ENCODE measurements at places on chromosomes 7 and 10.
A peak's percentile ranks its signal among the peaks of the same experiment; 100 is the strongest.

- no peaks in the 10 kb centered on the region for H3K4me1 ChIP-seq
- H3K36me3 ChIP-seq = no peaks in the 10 kb centered on the region
- H3K4me3 ChIP-seq = no peak overlapping the region
- H3K27me3 ChIP-seq = peaks cover 7% of the 10 kb centered on the region
Observed at GRCh38 chr10:68828833-68829232, 1.5 kb downstream of the STOX1 start.

DNA sequence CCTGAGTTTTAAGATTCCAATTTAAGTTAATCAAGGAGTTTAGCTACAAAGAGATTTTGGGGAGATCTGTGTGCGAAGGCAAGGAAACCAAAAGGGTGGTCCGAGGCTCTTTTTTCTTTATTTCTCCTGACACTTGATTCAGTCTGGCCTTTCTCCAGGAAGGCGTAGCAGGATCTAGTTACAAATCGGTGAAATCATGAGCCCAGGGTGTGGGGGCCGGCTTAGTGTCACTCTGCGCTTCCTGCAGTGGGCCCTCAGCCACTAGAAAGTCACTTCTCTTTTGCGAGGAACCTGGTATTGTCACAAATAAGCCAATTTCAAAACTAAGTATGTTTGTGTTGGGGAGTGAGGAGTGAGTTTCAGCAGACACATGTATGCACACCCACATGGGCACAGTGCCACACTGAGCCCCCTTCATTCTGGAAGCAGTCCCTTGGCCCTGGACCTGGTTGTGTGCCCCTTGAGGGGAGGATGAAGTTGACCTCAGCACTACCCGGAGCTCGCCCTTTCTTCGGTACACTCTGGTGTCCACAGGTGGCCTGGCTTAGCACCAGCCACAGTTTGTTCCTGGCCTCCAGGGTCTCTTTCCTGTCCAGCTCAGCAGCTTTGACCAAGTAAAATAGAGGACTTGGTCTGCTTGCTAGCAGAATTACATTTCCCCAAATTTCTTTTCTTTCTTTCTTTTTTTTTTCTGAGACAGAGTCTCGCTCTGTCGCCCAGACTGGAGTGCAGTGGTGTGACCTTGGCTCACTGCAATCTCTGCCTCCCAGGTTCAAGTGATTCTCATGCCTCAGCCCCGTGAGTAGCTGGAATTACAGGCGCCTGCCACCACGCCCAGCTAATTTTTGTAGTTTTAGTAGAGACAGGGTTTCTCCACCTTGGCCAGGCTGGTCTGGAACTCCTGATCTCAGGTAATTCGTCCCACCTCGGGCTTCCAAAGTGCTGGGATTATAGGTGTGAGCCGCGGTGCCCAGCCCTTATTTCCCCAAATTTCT is 84.0 kb upstream of the BTBD16 start:
- H3K4me1 ChIP-seq = peaks cover 11% of the 10 kb centered on the region
- peaks cover 67% of the 10 kb centered on the region for H3K36me3 ChIP-seq
- H3K4me3 ChIP-seq = no peak overlapping the region
- peak overlapping the region; percentile 5 for H3K27ac ChIP-seq
- DNase-seq = no peak

GRCh38 chr7:96837593-96837992 is 127.9 kb upstream of the SEM1 start:
- no peak overlapping the region for H3K4me3 ChIP-seq
- no peak overlapping the region for H3K27ac ChIP-seq

DNA sequence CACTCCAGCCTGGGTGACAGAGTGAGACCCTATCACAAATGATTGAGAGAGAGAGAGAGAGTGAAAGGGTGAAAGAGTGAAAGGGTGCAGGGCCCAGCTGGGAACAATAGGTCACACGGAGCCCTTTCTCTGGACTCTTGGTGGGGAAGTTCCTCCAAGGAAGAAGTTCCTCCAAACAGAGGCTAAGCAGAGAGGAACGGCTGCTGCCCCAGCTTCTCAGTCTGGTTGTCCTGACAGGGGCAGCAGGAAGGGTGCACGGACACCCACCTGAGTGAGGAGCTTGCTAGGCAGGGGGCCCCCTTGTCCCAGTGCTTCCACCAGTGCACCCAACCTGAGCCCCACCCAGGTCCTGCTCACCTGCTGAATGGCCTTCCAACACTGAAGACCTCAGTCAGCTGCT is 38.8 kb upstream of the MYL10 start:
- no peak overlapping the region for H3K4me3 ChIP-seq
- DNase-seq = no peak

Data from MCF 10A (cell line).